ENCODE measurements at places on chromosomes 6 and 20.

DNA sequence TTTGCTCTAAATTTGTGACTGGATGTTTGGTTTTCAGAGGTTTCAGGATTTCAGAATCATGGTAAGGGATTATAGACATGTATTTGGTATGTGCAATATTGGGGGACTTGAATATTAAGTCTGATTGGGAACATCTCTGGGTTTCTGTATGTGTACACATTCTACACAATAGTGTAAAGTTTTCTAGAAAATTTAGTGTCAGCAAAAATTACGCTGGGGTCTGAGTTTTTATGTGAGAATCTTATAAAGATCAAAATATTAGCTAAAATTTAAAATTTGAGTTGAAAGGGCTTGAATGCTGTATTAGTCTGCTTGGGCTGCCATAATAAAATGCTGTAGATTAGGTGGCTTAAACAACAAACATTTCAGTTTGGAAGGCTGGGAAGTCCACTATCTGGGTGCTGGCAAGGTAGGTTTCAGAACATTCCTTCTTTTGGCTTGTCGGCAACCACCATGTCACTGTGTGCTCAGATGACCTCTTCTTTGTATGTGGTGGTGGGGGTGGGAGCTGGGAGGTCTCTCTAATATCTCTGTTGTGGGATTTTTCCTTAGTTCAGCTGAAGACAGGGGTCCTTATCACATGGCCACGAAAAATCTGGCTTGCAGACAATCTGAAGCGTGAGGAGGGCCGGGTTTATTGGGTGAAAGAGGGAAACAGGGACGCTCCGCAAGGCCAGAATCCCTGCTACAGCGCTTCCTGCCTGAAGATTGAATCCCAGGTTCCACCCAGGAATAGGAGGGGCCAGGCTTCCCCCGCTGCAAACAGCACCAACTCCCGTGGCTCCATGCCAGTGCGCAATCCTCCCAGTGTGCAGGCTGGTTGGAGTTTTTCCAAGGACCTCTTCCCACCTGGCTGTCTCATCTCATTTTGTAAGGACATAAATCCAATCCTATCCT, 299.7 kb downstream of the PLCB1 start:
- DNase-seq = no peak

DNA sequence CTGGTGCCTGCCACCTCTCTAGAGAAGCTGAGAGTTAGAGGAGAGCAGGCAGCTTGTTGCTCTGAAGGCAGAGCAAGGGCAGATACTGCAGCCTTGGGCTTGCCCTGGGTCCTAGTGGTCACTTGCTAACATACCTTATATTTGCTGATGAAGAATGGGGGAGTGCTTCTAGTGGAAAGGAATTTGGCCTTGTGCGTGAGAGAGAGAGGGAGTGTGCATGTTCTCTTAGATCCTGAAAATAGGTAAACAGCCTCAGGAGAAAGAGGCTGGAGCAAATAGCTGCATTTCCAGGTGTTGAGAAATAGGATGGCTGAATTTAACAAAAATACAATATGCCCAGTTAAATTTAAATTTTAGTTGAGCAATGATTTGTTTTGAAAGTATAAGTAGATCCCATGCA, 724.5 kb upstream of the FLRT3 start:
- no peak for DNase-seq

- no peak for DNase-seq
Measured at GRCh38 chr6:101286146-101286545, 107.4 kb upstream of the GRIK2 start.

DNA sequence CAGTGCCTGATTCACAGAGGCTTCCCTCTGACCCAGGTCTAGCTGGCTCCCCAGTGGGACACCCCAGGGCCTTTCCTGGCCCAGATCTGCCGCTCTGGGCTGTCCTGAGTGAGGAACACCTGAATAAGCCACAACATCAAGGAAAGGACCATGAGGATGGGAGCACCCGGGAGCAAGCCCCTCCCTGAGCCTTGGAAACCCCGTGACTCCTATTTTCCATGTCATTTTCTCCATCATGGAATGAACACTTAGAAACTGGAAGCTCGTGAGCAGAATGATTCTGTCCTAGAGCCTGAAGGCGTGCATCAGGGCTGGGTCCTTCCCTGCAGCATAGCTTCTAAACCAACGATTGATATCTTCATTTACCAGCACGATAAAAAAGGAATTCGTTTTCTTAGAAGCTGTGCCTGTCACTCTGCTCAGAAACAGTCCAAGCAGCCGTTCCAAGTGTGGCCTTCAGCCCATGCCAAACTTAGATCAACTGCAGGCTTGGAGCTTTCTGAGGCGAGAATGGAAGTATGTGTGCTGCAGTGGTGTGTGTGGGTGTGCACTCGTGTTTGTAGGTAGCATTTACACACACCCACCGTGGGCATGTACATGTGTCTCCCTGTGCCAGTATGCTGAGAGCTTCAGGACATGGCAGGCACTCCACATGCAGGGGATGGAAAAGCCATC, 83.2 kb upstream of the FOXC1 start:
- no peak for DNase-seq

- DNase-seq = no peak
Measured at GRCh38 chr6:113690281-113691259, 166.6 kb upstream of the MARCKS start.

DNA sequence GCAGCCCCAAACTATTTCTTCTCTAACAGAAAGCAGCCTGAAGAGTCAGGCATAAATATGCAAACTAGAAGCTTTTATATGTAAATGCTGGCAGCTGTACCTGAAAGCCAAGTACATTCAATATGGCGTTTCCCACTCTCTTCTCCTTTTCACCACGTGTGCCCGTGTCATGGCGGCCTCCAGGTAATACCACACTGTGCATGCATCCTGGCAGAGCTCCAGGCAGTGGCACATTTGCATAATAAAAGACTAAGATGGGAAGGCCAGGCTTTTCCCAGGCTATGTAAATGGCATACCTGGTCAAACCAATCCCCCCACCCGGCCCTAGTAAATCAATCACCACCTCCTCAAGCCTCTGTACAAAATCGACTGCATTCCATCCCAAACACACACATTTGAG, 120.6 kb downstream of the MMUT start:
- no peak for DNase-seq

DNA sequence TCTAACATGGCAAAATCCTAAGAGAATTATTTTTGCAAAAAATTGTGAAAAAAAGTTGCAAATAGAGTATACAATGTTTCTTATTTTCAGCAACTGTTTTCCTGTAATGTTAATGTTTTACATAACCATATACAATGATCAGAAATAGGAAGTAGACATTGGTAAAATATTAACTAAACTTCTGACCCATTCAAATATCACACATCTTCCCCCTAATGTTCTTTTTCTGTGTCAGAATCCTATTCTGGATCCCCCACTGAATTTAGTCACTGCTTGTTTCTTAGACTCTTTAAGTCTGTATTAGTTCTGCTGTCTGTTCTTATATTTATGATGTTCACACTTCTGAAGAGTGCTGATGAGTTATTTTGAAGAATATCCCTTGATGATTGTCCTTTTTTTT, 62.0 kb downstream of the HFE start:
- no peak for DNase-seq

DNA sequence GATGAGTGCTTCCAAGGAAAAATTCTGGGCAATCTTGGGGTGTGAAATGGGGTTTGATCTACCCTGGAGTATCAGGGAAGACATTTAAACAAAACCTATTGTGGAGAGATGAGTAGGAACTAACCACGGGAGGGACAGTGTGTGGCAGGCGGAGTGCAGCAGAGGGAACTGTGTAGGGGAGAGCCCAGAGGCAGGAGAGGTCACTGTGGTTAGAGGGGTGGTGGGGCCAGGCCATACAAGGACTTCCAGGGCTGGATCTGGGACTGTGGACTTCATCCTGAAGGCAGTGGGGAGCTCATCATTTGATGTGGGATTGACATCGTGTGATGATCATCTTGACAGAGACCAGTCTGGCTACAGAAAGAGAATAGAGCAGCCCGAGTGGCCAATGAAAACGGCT, 89.0 kb downstream of the TOX2 start:
- no peak for DNase-seq

DNA sequence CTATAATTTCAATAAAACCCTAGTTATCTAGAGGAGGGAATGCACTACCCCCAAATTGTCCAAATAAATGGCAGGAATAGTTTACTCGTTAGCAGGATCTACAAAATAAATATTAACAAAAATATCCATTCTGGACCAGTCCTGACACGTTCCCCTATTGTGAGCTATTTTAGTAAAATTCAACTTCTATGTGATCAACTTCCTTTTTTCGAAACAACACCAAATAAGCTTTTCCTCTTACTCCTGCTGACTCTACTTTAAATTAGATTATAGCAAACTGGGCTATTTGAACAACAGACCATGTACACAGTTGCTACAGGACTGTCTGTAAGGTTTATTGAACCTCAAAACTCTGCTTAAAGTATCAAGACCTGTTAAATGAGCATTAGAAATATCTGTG, 154.3 kb downstream of the IPCEF1 start:
- no peak for DNase-seq

DNA sequence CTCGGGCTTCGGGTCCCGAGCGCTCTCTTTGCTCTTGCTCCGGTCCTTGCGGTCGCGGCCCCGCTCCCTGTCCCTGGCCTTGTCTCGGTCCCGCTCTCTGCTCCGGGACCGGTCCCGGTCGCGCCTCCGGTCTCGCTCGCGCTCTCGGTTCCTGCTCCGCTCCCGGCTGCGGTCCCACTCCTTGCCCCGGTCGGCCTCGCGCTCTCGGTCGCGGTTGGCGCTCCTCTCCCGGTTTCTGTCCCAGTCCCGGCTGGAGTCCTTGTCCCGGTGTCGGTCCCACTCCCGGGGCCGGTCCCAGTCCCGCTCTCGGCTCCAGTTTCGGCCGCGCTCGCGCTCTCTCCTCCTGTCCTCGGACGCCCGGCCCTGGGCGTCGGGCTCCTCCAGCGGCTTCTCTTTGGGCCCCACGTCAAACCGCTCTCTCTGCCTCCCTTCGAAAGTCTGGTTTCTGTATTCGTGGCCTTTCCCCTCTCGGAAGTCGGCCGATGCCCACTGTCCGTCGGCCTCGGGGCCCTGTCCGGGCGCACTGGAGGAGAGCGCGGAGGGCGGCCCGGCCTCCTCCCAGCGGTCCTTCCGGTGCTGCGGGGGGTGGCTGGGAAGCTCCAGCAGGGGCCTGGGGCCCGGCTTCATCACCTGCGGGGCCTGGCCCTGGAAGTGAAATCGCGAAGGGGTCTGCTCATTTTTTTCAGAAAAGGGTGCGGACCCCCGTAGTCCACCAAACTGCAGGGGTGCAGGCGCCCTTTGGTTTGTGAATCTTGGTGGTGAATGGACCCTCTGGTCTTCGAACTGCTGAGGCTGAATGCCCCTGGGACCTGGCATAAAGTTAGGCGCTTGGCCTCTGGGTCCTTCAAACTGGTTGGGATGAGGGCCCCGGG, 17.9 kb upstream of the TCFL5 start:
- DNase-seq = no peak

- DNase-seq = no peak
Measured at GRCh38 chr6:75183099-75183541, 22.7 kb downstream of the COL12A1 start.

DNA sequence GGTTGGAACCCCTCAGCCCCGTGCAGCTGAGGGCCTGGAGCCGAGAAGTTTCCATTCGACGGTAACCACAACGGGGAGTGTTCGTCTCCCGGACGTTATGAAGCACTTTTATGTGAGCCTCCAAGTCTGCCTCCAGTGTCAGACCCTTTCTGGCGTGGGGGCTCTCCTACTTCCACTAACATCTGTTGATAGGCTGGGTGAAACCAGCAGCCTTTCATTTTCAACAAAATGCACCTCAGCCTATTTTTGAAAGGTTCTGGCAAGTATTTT, 257.4 kb downstream of the THBS2 start:
- no peak for DNase-seq

DNA sequence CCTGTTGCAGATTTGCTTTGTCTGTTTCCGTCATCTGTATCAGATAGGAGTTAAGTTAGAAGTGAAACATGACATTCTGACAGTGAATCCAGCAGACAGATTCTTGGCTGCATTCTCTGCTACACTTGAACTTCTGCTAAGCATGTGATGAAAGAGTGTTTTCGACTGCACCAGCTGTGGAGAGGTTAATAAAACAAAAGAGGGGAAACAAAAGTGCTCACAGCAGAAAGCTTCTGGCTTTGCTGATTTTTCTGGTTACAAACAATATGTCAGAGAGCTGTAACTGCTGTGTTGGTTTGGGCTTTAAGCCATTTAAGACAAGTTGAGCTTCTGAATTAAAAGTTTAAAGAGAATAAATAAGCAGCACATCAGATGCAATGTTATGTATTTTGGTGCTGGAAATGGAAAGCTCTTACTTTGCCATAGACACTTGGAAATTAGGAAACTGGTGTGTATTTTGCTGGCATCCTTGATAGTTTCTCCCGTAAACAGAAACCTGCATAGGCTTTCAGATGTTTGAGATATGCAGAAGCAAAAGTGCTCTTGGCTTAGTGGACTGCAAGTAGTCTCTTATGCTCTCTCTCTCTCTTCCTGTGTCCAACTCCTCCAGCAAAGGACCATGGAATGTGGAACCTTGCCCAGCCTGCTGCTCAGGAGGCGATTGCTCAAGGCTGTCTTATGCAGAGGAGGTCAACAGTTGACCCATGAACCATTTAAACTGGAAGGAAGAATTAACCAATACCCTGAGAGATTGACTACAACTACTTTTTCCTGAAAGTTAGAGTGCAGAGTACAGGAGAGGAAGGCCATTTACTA, 104.9 kb downstream of the RPS12 start:
- DNase-seq = no peak

DNA sequence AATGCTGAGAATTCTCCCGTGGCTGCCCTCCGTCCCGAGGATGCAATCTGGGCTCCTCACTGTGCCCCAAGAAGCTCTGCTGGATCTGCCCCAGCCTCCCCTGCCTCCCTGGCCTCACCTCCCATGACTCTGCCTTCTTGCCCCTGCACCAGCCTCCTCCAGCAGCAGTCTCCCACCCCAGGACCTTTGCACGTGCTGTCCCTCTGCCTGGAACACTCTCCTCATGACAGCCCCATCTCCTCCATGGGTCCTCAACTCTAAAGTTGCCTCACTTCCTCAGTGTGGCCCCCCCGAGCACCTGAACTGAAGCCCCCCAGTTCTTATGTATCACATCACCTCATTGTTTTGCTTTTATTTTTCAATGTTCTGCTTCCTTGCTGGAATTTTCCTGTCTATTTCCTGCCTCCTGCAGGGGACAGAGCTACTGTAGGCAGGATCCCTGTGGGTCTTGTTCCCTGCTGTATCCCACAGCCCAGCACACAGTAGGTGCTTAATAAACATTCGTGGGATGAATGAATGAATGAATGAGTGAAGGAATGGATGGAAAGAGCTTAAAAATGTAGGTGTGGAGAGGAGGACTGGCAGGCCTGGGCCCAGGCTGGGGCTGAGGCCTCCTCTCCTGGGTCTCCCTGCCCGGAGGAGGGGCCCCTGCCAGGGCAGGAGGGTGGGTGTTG, 42.2 kb downstream of the CEBPB start:
- DNase-seq = no peak

DNA sequence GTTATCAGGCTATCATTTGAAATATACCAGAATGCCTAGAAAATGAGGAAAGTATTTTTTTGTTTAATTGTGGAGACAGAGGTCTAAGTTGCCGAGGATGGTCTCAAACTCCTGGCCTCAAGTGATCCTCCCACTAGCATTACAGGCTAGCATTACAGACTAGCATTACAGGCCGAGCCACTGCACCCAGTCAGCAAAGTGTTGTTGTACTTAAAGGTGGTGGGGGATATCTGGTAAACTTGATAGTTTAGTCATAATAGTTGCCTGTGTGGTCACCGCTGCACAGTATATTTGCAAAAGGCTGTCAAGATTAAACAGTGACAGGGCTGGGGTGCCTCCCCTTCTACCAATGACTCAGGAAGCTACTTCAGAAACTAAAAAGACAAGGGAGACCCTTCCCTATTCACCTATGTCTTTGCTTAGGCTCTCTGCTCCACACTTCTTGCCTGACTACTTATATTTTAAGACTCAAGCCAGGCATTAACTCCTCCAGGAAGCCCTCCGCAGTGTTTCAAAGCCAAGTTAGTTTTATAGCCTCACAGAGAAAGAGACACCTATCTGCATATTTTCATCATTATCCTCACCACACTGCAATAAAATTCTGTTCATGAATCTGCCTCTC, 3.1 kb upstream of the AKIRIN2 start:
- DNase-seq = peak; percentile 6
